Non-pigmented ciliary epithelial cell (primary cell): ENCODE measurements at places on chromosomes 2 and 18.
A peak's percentile ranks its signal among the peaks of the same experiment; 100 is the strongest.

GRCh38 chr2:207073801-207074678 lies 91.7 kb downstream of the KLF7 start:
- DNase-seq = no peak

GRCh38 chr2:170502361-170503130 lies 212.6 kb upstream of the SP5 start:
- no peak for DNase-seq

DNA sequence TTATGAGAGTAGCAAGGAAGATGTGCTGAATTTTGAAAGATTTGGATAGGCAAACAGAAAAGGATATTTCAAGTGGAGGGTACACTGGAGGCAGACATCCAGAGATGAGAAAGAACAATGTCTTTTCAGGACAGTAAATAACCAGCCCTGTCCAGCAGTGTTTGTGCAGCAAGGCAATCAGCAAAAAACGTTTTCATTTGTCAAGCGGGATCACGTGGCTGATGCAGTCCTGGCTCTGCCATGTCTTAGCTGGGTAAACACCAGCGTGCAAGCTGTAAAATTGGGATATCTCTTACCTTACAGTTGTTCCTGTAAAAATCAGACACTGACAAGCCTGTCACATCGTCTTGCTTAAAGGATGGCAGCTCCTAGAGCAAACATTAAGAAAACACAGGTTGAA lies 67.8 kb downstream of the CWC22 start:
- DNase-seq = no peak

GRCh38 chr18:44171301-44171700 lies 509.4 kb upstream of the SETBP1 start:
- no peak for DNase-seq

- peak; percentile 42 for DNase-seq
These were observed at the start of gene ZNF521 for GRCh38 chr18:25351777-25352628. Gene ZNF521 (minus strand): TSS chr18:25352166. CDS start chr18:25350946, 1,220 bp downstream.

DNA sequence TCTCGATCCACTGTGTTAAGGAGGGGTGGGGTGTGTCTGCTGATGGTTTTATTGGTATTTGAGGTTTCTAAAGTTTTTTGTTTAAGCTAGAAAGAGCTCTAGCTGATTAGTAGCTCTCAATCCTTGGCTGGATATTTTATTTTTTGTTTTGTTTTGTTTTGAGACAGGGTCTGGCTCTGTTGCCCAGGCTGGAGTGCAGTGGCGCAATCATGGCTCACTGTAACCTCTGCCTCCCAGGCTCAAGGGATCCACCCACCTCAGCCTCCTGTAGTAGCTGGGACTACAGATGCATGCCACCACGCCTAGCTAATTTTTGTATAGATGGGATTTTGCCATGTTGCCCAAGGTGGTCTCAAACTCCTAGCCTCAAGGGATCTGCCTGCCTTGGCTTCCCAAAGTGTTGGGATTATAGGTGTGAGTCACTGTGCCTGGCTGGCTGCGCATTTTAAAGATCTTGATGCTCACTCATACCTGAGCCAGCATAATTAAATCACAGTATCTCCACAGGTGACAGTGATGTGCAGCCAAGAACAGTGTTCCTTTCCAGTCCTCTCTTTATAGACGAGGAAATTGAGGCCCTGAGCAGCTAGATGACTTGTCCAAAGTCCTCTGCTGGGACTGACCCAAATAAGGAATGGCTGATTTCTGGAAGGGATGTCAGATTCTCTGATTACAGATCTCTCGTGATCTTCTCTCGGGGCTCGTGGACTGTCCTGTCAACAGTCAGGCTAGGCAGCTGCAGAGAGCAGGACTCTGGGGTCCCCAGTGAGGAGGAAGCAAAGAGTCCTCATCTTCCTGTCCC lies 44.5 kb downstream of the SPTBN1 start:
- no peak for DNase-seq

DNA sequence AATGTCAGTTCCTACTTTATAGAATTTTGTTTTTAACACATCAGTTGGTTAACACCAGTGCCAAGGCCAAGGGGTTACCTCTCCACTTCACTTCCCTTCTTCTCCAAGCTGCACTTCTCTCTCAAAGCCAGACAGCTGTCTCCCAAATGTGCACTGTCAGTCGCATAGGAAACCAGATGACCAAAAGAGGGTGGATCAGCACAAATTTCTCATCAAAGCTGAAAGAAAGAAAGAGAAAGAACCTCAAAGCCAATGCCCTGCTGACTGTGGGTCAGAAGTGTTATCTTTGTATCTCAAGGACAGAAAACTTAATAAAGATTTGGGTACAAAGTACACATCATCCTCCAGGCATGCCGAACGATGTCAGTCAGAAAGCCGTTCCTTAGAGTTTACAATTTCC lies 32.2 kb downstream of the SPATS2L start:
- no peak for DNase-seq

DNA sequence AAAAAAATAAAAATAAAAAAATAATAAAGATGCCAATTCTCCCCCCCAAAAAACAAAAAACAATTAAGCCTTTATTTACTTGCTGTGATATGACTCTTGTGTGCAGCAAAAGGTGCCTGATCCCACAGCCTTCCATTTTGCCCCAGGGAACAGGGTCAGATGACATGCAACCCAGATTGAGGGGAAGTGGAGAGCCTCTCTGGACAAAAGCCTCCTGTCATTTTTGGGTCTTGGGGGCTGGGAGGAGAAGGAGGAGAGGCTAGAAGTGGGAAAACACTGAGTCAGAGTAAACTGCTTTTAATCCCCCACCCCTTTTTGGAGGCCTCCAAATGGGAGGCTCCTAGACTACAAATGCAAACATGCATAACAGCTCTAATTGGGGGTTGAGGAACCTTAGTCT lies 46.6 kb upstream of the SCG2 start:
- DNase-seq = no peak

GRCh38 chr2:50491541-50492476 lies 540.1 kb downstream of the NRXN1 start:
- peak; percentile 8 for DNase-seq

- DNase-seq = no peak
These were observed 92.8 kb downstream of the NFATC1 start for GRCh38 chr18:79488311-79489050.

GRCh38 chr2:221779614-221780067 lies 207.5 kb upstream of the EPHA4 start:
- no peak for DNase-seq

DNA sequence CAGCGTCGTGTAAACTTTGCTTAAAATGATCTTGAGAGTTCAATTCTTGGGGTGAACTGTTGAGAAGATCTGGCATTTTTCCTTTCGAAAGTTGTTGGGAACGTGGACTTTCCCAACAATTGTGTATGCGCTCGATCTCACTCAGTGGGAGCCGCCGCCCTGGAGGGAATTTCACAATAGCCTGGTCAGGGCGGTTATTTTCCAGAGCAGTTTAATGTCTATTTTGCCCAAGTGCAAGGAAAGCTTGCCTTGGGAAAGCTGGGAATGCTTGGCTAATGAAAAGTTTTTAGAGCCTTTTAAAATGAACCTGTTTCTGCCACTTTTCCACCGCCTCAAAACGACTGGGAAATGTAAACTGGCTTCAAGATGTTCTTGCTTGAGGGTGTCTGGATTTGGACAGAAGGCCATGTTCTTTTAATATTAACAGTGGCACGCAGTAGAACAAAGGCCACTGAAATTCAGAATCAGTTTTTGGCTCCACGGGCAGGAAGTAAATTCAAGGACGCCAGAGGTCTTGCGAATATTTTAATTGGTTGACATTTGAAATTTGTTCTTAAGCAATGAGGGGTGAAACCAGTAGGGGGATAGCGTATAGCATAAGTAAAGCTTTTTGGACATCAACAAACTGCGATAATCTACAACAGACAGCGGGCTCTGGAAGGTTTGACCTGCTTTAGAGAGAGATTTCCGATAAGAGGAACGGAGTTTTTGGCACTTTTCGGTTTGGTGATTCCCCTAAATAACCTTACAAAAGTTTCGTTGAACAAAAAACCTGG lies 1.2 kb downstream of the CFLAR start:
- DNase-seq = no peak
